Neural crest cell (in vitro differentiated cells): ENCODE measurements at places on chromosomes 5 and 9. TPM values are rescaled to one million over a fixed set of nuclear protein-coding genes. Genes with fewer than 3 reads are reported as not detected.

GRCh38 chr9:129550199-129550839, 70.6 kb downstream of the C9orf50 start:
- DNase-seq = peak; percentile 46

- DNase-seq = no peak
Measured at GRCh38 chr9:35406183-35406959, 83.5 kb upstream of the RUSC2 start.

DNA sequence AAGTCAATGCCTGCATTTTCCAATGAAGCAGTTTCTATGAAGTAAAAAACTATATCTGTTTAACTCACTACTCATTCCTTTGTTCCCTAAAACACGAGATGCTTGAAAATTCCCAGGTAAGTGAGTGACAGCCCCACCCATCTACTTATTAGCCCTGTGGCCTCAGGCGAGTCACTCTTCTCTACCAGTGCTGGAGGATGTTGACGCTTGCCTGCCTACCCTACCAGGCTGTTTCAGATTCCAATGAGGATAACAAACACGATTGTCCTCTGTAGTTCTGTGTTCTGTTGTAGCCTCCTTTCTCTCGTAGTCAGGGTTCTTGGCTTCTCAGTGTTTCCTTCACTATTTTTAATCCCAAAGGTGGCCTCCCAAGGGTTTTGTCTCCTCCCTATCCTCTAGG, 388.8 kb downstream of the KDM4C start:
- DNase-seq = no peak

Gene ABO
- total RNA-seq = 0.11 and 0.40 TPM in 2 replicates

GRCh38 chr5:160353379-160353778, 17.0 kb downstream of the C1QTNF2 start:
- no peak for DNase-seq

DNA sequence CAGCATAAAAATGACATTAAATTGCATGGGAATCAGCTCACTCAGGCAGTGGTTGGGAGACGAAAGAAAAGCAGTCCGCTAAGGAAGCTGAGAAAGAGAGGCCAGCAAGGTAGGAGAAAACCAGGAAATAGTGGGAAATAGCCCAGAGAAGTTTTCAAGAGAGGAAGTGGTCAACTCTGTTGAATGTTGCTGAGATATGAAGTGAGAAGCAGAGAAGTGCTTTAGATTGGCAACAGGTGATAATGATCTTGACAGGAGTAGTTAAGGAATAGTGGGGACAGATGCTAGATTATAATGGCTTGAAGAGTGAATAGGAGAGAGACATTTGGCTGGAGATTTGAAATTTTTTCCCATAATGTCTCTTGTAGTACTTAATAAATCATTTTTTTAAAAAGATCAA, 30.8 kb downstream of the CNTRL start:
- no peak for DNase-seq

GRCh38 chr9:134265078-134265477, 61.2 kb upstream of the RXRA start:
- no peak for DNase-seq

DNA sequence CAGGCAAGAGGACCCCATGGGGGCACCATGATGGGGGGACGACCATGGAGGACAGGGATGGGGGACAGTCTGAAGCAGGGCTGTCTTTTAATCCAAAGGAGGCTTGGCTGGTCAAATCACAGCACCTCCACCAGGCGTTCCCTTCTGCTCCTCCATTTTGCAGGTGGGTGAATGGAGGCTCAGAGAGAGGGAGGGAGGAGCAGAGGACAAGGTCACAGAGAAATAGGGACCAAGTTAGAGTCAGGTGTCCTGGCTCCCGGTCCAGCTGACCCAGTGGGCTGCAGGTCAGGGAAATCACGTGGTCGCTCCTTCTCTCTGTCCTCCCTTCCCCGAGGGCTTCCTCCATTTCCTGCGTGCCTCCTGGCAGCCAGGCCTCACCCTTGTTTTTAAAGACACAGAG, 156.4 kb upstream of the SMIM23 start:
- no peak for DNase-seq

Gene SAXO1
- 0.14 TPM in 1 of 2 replicates, not detected in the other for total RNA-seq

Gene ZSWIM6
- 33.8 and 34.3 TPM in 2 replicates for total RNA-seq

Gene CLTB
- 31.6 and 36.0 TPM in 2 replicates for total RNA-seq

- DNase-seq = no peak
Measured at GRCh38 chr9:7382304-7382703, 417.3 kb downstream of the DMAC1 start.

Gene CCDC171
- total RNA-seq = 6.1 and 7.2 TPM in 2 replicates

GRCh38 chr5:103620851-103621547, 58.4 kb upstream of the NUDT12 start:
- no peak for DNase-seq
